RKO (cell line): ENCODE measurements at places on chromosomes 11 and 22.
A peak's percentile ranks its signal among the peaks of the same experiment; 100 is the strongest.

GRCh38 chr11:74203966-74204365 lies 32.9 kb downstream of the PPME1 start:
- no peak for DNase-seq

GRCh38 chr11:60633645-60634044 lies 65.8 kb upstream of the MS4A8 start:
- no peak for DNase-seq

DNA sequence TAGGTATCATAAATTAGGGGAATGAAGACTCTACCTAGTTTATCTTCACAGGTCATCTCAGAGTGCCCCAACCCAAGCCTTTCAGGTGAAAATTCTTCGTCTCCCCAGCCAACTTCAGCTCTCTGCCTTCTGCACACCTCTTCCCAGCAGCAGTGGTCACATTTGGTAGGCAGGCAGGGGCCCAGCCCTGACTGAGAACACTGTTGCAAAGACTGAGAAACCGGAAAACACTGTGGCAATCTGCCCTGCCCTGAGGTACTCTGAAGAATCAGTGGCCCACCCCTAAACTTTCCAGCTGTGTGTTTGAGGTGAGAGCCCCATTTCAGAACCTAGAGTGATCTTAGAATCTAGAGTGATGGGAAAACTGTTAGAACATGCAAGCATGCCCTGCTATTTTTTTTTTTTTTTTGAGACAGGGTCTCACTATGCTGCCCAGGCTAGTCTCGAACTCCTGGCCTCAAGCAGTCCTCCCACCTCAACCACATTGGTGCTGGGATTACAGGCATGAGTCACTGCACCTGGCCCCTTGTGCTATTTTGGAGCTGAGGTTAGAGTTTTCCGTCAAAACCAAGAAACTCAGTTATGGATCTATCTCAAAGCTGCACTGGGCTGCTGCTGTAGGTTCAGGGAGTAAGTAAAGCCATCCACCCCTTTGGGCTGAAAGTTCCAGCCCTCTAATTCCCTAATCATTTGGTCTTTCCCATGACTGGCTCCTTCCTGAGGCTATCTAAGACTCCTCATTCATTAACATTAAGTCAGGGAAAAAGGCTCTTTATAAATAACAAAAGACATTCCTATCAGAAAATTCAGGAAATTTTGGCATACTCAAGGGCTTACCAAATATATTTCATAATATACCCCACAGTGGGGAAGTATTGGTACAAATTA lies 1.7 kb upstream of the LDHA start:
- DNase-seq, result no peak

GRCh38 chr11:22190827-22191463 lies 1.9 kb upstream of the ANO5 start:
- DNase-seq, result no peak

GRCh38 chr11:75273411-75274391 lies 33.1 kb downstream of the TPBGL start:
- no peak for DNase-seq

- DNase-seq, result peak; percentile 23
Measured at GRCh38 chr11:59754494-59754858, 700 bp upstream of the STX3 start.

GRCh38 chr11:72635309-72635915 lies 38.8 kb downstream of the PDE2A start:
- DNase-seq, result no peak

DNA sequence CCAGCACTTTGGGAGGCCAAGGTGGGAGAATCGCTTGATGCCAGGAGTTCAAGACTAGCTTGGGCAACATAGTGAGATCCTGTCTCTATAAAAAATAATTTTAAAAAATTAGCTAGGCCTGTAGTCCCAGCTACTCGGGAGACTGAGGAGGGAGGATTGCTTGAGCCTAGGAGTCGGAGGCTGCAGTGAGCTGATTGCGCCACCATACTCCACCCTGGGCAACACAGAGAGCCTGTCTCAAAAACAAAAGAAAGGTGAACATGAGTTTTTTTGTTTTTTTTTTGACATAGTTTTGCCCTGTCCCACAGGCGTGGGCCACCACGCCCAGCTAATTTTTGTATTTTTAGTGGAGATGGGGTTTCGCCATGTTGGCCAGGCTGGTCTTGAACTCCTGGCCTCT lies 17.6 kb downstream of the MED15 start:
- DNase-seq, result no peak

DNA sequence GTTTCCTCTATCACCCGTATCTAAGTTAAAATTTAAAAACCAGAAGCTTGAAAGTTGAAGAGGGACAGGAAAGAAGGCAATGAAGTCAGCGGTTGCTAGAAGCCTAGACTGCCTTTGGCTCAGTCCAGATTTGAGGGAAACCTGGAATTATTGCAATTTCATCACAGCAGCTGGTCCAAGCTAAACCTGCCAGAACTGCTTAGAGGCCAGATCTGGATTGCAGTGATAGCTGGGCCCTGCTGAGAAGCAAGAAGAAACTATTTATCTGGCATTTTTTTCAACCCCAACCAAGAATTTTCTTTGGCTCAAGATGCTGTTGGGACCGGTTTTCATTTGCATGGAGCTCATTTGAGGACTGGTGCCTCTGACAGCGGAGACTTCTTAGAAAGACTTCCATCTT lies 121.5 kb upstream of the TEAD1 start:
- DNase-seq, result no peak

- no peak for DNase-seq
Measured at GRCh38 chr22:31055117-31055634, 25.9 kb upstream of the SMTN start.

- no peak for DNase-seq
Measured at GRCh38 chr11:13010749-13011465, 1.8 kb downstream of the RASSF10 start.

DNA sequence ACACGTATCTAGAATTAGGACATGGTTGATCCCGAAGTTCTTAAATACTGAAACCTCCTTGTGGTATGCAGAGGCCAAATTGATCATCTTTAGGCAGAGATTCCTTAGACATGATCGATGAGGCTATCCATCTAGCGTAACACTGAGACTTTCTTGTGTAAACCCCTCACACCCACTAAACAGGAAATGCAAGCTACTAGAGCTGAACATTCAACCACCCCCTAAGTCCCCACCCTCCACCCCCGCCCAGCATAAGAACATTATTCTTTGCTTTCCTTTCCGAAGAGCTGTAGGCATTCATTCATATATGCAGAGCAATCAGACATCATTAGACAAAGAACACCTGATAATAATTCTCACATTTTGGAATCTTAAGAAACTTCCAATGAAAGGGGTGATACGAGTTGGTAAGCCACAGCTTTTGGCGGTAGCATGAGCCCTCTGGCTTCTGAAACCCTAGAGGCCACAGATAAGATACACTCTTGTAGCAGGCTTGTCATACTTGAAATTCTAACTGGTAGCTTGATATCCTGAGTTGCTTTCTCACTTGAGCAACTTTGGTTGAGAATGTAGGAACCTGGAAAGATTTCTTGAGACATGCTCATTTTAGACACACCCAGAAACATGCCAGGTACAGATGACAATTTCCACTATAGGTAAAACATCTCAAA lies 42.2 kb downstream of the FLI1 start:
- no peak for DNase-seq

- DNase-seq, result no peak
Measured at GRCh38 chr11:77125695-77126094, 2.4 kb upstream of the MYO7A start.

- DNase-seq, result no peak
Measured at GRCh38 chr11:37718431-37718999, 1120.5 kb upstream of the RAG2 start.

DNA sequence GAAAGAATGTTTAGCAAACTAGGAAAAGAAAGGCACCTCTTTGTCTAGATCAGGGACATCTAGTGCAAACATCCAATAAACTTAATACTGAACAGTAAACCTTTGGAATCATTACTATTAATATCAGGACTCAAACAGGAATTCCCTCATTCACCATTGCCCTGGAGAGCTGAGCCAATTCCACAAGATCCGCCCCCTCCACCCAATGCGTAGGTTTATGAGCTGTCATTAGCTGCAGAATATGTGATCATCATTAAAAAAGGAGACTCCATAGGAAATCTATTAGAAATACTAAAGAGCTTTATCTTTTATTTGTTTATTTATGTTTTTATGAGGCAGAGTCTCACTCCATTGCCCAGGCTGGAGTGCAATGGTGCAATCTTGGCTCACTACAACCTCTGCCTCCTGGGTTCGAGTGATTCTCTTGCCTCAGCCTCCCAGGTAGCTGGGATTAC lies 5.5 kb downstream of the IL17REL start:
- no peak for DNase-seq

DNA sequence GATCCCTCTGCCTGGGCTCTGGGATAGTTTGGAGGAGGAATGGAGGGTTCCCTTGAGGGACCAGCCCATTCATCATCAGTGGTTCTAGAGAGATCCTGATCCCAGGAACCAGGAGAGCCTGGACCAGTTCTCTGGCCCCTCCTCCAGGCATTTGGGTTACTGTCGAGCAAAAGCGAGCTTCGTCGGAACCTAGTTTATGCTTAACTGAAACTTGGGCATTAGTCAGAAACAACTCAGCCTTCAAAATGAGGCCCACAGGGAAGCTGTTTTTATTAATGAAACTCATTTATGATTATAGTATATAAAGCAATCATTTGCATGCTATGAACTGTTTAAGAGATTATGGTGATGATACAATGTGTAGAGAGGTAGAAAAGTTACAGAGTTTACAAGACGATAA lies 61.4 kb downstream of the LIF start:
- DNase-seq, result no peak

DNA sequence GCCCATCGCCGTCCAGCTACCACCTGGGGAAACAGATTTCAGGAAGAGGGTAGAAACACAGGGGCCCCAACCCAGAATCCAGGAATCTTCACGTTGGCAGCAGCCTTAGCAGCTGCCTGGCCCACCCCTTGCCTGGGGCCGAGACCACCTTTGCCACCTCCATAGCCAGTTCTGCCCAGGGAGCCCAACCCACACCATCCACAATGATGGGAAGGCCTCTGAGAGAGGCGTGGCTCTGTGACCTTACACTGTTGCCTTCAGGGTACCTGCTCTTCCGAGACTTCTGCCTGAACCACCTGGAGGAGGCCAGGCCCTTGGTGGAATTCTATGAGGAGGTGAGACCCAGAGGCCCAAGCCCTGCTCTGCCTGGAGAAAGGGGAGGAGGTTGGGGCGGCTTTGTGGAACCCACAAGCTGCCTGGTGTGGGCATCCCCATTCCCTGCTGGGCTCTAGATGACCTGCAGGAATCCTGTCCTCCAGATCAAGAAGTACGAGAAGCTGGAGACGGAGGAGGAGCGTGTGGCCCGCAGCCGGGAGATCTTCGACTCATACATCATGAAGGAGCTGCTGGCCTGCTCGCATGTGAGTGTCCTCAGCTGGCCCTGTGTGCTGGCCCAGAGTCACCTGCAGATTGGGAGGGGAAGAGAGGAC lies 10.0 kb upstream of the ANKRD13D start:
- DNase-seq, result no peak

- DNase-seq, result no peak
Measured at GRCh38 chr22:48748860-48749554, 1078.7 kb downstream of the BRD1 start.

DNA sequence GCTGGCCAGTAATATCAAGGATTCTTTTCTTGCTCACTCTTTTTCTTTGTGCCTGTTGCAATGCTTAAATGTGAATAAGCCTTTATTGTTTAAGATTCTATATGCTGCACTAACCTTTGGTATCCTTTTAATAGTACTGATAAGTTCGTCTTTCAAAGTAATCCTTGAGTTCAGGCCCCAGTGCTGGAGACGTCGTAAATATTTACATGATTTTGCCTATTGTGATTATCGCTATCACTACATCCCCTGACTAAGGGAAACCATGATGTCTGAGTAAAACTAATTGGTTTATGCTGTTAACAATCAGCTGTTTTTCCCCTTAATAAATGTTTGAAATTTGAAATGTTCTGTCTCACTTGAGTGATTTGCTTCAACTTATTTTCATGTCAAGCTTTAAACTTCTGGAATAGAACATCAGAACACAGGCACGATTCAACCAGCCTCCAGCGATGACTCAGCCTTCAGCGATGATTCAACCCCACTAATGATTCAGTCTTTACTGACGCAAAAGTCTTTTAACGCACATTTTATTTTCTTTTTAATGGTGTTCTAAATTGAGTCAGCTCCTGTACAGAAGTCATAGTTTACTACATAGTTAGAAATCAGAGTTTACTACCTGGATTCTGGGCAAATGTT lies 3.9 kb downstream of the HTATIP2 start:
- DNase-seq, result peak; percentile 93

DNA sequence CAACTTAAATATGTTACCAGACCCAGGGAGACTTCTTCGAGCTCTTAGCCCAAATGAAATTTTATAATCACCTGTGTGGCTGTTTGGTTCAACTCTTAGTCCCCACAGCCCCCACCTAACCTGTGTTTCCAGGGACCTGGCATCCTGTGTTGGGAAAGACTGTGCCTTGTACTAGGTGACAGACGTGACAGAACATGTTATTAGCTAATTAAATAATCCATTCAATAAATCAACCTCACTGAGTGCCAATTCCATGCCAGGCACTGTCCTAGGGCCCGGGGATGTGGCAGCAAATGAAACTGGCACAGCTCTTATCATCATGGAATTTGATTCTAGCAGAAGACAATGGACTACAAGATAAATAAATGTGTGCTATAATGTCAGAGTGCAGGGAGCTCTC lies 431.9 kb downstream of the MIAT start:
- DNase-seq, result no peak

- DNase-seq, result no peak
Measured at GRCh38 chr11:123194337-123195187, 486 bp downstream of the CLMP start.

DNA sequence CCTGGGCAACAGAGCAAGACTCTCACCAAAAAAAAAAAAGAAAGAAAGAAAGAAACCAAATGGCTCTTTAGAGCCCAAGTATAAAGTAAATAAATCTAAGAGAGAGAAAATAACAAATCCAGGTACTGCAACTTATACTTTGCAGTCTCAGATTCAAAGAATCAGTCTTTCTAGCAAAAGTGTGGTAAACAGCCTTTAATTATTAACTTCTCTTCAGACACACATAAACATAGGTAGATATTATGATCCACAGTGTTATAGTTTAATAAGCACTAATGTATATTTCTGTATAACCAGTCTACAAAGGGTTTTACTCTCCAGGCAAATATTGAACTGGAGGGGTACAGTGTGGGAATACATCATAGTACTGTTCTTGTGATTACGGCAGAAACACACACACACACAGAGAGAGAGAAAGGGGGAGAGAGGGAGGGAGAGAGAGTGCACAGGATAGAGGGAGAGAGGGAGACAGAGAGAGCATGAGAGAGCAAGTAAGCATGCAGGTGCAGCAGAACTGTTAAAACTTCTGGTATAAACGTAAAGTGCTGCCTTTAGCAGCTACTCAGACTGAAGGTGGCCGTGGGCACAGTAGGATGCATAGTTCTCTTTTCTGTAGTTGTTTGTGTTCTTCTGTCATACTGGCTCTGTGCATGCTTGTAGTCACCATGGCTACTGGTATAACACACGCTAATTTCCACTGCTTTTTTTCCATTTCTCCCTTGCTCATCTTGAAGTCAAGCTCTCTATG lies 32.3 kb downstream of the MTMR2 start:
- no peak for DNase-seq
